ENCODE measurements at places on chromosomes 6 and 20.

DNA sequence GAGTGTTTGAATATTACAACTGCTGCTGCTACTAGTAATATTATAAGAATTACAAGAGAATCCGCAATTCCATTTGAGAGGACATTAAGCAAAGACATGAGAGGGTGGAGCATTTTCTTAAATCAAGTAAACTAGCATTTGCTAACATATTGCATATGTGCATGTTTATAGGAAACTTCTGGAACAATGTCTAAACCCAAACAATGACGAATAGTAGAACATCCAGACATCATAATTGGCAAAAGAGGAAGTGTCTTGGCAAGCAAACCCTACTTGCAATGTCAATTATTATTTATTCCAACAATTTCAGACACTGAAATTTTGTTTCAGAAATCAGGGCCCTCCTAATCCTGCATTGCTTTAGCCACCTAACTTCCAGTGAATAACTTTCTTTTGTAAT is 1155.3 kb upstream of the GJE1 start:
- DNase-seq: peak; percentile 82

DNA sequence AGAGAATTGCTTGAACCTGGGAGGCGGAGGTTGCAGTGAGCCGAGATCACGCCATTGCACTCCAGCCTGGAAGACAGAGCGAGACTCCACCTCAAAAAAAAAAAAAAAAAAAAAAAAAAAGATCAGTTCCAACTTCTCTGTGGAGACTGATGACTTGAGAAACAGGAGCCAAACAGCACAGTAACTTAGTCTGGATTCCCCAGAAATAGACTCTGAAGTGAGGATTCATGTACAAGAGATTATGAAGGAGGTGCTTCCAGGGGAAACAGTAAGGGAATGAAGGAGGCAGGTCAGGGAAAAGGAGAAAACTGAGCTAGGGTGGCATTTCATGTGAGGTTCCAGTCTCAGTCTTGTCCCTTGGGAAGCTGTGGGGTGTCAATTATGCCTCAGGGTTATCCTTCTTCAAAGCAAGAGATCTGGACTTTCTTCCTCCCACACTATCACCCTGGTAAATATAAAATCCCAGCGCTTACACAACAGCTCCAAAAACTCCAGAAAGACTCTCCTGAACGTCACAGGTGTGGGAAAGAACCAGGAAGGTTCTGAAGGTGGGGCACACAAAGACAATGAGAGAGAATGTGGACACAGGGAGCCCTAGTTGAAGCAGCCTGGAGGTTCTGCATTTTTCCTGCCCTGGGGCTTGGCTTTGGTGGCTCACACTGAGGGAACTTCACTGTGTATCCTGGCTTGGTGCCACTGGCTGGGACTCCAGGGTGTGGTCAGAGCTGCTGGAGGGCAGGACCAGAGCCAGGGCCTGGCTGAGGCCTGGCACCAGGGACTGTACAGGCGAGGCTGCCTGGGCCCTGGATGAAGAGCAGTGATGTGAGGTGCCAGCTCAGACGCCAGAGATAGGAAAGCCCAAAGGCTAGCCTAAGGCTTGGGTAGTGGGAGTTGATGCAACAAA is 46.8 kb downstream of the PCNA start:
- peak; percentile 65 for DNase-seq

GRCh38 chr20:54429364-54429763 is 46.0 kb upstream of the DOK5 start:
- no peak for DNase-seq

GRCh38 chr6:130426066-130426721 is 60.4 kb downstream of the TMEM200A start:
- no peak for DNase-seq

- DNase-seq: no peak
Measured at GRCh38 chr20:64077876-64078551, 1.3 kb downstream of the RGS19 start.

GRCh38 chr6:131729550-131729949 is 18.7 kb upstream of the CTAGE9 start:
- no peak for DNase-seq

GRCh38 chr20:52895701-52896100 is 76.5 kb upstream of the TSHZ2 start:
- DNase-seq: no peak

DNA sequence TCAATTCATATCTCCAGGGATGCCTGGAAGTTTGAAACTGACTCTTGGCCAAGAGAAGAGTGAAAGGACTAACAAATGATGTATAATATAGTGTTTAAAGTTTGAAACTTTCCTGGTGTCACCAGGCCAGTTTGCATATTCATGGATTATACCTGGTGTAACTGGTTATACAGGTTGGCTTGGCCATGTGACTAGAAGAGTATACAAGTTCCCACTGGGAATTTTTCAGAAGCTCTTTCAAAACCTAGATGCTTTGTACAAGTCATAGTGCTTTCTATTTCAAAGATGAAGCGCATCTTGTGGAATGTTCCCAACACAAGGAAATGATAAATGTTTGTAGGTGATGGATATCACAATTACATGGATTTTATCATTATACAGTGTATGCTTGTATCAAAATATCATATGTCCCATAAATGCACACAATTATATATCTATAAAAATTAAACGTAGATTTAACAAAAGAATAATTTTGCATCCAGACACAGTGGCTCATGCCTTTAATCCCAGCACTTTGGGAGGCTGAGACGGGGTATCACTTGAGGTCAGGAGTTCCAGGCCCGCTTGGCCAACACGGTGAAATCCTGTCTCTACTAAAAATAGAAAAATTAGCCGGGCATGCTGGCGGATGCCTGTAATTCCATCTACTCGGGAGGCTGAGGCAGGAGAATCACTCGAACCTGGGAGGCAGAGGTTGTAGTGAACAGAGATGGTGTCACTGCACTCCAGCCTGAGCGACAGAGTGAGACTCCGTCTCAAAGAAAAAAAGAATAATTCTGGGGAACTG is 1420.2 kb downstream of the GRIK2 start:
- DNase-seq: no peak

DNA sequence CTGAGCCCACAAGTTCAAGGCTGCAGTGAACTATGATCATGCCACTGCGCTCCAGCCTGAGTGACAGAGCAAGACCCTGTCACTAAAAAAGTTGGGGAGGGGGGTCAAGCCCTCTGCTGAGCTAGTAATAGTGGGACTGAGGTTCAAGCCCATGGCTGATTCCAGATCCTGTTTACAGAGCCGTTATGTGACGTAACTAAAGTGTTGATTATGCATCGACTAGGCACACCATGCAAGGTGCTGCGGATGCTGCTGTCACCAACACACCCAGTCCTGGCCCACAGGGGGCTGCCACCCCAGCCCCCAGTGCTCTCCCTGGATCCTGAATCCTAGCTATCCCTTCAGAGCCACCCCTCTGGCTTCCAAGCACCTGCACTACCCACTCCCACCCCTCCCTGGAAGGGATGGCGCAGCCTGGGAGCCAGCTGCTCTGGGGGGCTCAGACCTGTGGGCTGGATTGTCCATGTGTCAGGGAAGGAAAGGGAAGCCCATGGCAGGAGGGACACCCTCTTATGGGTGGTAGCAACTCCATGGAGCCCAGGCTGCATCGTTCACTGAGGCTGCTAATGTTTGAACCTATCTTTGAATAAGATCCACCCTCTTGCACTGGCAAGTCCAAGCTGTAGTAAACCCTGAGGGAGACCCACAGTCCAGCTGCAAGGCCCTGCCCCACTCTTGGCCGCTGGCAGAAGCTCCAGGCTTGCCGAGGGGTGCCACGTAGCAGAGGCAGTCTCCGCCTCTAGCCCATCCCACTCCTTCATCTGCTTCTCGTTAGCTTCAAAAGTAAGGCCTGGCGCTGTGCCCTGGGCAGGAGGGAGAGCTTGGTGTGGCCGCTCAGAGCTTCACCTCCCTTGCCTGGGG is 95.0 kb downstream of the SNX5 start:
- peak; percentile 99 for DNase-seq

- no peak for DNase-seq
Measured at GRCh38 chr6:150685860-150686259, 86.2 kb downstream of the PLEKHG1 start.

DNA sequence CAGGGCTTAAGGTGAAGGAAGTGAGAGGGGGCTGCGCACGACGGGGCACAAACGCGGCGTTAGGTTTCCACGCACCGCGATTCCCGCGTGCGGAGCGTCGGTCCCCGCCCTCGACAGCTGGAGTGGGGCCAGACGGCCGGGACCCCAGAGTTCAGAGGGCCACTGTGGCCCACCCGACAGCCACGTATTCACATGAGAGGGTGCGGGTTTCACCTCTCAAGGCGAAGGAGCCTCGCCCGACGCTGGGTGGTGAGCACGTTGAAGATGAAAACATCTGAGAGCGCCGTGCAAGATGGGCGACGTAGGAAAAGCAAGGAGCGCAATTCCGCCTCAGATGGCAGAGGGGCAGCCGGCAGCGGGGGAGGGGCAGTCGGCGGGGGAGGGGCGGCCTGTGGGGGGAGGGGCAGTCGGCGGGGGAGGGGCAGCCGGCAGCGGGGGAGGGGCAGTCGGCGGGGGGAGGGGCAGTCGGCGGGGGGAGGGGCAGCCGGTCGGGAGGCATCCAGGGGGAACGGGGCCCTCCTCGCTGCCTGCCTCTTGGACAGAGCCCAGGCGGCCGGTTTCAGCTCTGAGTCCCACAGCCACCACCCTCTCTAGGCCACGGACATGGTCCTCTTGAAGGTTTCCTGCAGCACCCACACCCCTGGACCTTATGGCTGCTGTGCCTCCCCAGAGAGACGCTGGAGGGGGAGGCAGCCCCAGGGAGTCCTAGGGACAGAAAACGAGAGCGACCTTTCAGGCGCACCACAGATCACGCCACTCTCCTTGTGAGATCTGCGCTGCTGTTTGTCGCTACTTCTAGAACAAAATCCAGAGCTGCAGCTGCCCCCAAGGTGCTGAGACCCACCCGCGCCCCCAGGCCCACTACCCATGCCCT is 113.7 kb downstream of the DLL1 start:
- no peak for DNase-seq

- no peak for DNase-seq
Measured at GRCh38 chr6:145815309-145816274, 997 bp upstream of the FBXO30 start.

GRCh38 chr6:41763470-41763869 is 16.2 kb downstream of the FRS3 start:
- DNase-seq: no peak

- no peak for DNase-seq
Measured at GRCh38 chr6:40634429-40634828, 47.3 kb upstream of the LRFN2 start.

DNA sequence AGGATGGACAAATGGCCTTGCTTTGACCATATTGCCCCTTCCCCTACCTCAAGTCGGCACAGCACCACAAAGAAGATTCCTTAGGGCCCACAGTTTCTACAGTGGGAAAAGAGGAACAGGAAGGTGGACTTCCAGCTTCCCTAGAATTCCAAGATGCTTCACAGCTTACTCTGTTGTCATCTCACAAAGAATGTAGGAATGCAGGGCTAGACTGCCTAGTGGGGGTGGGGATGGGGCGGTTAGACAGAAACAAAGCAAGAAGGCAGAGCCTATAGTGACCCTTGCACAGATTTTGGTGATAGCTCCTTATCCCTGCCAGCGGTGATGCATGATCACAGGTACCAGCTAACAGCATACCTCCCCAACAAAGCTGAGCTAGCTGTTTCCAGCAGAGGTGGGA is 607.6 kb upstream of the MAN1A1 start:
- DNase-seq: no peak

- no peak for DNase-seq
Measured at GRCh38 chr20:3077618-3078134, 6.3 kb downstream of the OXT start.

DNA sequence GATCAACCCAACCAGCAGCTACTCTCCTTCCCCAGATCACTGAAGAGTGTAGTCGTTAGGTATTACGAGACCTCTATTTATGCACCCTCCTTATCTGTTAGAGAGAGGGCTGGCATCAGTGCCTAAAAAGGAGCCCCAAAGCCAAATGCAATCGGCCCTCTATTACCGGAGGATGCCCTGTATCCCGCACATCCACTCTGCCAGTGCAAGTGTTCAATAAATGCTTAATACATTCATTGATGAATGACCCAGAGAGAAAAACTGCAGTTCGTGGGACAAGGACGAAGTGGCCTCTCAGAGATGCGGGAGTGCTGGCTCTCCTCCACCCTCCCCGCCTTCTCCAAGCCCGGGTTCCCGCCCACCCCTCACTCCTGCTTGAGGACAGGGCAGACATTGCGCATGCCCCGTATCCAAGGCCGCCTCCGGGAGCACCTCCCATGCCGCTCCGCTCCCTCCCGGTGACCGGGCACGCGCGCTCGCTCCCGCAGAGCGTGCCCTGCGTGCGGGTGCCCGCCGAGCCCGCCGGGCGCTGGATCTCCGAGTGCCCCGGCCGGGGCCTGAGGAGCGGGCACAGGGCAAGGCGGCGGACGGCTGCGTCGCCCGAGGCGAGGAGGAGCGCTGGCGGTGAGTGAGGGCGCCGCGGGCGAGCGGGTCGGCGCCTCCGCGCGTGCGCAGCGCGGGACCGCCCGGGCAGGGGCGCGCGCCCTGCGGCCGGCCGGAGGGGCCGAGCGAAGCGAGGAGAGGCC is 27.2 kb upstream of the BTBD3 start:
- DNase-seq: peak; percentile 87

DNA sequence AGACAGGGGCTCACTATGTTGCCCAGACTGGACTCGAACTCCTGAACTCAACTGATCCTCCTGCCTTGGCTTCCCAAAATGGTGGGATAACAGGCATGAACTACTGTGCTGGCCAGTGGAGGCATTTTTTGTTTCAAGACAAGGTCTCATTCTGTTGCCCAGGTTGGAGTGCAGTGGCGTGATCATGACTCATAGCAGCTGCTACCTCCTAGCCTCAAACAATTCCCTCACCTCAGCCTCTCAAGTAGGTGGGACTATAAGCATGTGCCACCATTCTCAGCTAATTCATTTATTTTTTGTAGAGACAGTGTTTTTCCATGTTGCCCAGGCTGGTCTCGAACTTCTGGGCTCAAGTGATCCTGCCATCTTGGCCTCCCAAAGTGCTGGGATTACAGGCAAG is 17.2 kb downstream of the ENPP3 start:
- no peak for DNase-seq

DNA sequence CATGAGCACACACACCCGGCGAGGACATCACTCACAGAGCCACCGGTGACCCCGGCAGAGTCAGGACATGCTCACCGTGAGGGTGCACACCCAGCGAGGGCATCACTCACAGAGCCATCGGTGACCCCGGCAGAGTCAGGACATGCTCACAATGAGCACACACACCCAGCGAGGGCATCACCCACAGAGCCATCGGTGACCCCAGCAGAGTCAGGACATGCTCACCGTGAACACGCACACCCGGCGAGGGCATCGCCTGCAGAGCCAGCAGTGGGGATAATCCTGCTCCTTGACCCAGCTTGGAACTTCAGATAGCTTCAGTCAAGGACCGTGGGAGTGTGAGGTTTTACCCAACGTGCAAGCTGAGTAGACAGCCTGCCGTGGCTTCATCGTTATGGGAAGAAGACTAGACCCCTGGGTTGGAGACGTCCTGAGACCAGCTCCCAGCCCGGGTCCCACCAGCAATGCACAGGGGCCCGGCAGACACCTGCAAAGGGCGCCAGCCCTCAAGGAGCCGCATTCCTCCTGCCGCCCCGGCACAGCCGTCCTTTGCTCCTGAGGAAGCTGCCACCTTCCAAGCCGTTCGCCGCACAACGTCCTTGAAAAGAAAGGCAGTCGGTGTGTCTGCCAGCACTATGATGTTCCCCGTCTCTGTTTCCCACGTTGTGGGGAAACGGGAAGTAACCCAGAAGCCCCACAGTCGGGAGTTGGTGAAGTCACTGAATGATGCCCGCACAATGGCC is 192.3 kb downstream of the DLL1 start:
- DNase-seq: no peak
